Body of pancreas (tissue), 4 donors: ENCODE measurements at places on chromosomes 6 and 20. TPM values are rescaled to one million over a fixed set of nuclear protein-coding genes. Genes with fewer than 3 reads are reported as not detected.

- no peaks in the 10 kb centered on the region for H3K27me3 ChIP-seq
- H3K27ac ChIP-seq: no peak overlapping the region
- DNase-seq: no peak
- H3K4me3 ChIP-seq: no peak overlapping the region
- H3K4me1 ChIP-seq: no peaks in the 10 kb centered on the region
Measured at GRCh38 chr6:39614393-39614950, 110.7 kb downstream of the KIF6 start.

- DNase-seq: no peak
- H3K36me3 ChIP-seq: peaks cover 24% of the 10 kb centered on the region
- no peaks in the 10 kb centered on the region for H3K27me3 ChIP-seq
- H3K4me3 ChIP-seq: no peak overlapping the region
- H3K4me1 ChIP-seq: no peaks in the 10 kb centered on the region
Measured at GRCh38 chr6:89680150-89680549, 41.6 kb upstream of the LYRM2 start.

WFDC5 gene
- total RNA-seq: not detected

GRCh38 chr6:43013097-43013842, 476 bp downstream of the MEA1 start:
- no peaks in the 10 kb centered on the region for H3K27me3 ChIP-seq
- H3K4me3 ChIP-seq: peak overlapping the region; percentile 74

- H3K27ac ChIP-seq: no peak overlapping the region
- H3K36me3 ChIP-seq: no peaks in the 10 kb centered on the region
- H3K27me3 ChIP-seq: no peaks in the 10 kb centered on the region
- no peaks in the 10 kb centered on the region for H3K4me1 ChIP-seq
Measured at GRCh38 chr20:57573242-57573641, 12.3 kb downstream of the PCK1 start.

GRCh38 chr6:130129762-130130246, 92.9 kb downstream of the SAMD3 start:
- no peaks in the 10 kb centered on the region for H3K4me1 ChIP-seq
- DNase-seq: no peak
- H3K4me3 ChIP-seq: no peak overlapping the region
- H3K27ac ChIP-seq: no peak overlapping the region
- no peaks in the 10 kb centered on the region for H3K36me3 ChIP-seq
- H3K27me3 ChIP-seq: no peaks in the 10 kb centered on the region

DNA sequence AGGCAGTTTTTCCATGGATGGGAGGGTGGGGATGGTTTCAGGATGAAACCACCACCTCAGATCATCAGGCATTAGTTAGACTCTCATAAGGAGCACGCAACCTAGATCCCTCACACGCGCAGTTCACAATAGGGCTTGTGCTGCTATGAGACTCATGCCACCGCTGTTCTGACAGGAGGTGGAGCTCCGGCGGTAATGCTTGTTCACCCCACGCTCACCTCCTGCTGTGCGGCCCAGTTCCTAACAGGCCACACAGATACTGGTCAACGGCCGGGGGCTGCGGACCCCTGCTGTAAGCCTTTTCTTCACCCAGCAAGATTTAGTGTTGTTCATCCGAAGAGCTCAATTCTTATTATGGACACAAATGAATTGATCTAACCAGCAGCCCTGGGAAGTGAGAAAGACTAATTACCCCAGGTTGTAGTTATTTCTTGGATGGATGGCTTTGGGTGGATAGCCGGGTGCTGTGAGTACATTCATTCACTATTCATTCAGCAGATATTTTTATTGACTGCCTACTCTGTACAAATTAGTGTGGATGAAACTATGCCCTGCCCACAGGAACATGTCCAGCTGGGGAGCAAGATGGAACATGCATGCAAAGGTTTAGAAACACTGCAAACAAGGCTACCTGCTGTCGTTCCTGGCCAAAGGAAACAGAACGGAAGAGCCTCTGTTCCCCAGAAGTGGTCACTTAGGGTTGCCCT, 57.2 kb downstream of the RIOK1 start:
- no peaks in the 10 kb centered on the region for H3K36me3 ChIP-seq
- DNase-seq: no peak
- H3K27ac ChIP-seq: no peak overlapping the region
- no peak overlapping the region for H3K4me3 ChIP-seq
- H3K4me1 ChIP-seq: no peaks in the 10 kb centered on the region

- peak overlapping the region; percentile 98 for H3K27ac ChIP-seq
- peak overlapping the region; percentile 40 for H3K4me3 ChIP-seq
- peaks cover 38% of the 10 kb centered on the region for H3K4me1 ChIP-seq
Measured at GRCh38 chr6:69796073-69796641, 653 bp downstream of the LMBRD1 start.

DNA sequence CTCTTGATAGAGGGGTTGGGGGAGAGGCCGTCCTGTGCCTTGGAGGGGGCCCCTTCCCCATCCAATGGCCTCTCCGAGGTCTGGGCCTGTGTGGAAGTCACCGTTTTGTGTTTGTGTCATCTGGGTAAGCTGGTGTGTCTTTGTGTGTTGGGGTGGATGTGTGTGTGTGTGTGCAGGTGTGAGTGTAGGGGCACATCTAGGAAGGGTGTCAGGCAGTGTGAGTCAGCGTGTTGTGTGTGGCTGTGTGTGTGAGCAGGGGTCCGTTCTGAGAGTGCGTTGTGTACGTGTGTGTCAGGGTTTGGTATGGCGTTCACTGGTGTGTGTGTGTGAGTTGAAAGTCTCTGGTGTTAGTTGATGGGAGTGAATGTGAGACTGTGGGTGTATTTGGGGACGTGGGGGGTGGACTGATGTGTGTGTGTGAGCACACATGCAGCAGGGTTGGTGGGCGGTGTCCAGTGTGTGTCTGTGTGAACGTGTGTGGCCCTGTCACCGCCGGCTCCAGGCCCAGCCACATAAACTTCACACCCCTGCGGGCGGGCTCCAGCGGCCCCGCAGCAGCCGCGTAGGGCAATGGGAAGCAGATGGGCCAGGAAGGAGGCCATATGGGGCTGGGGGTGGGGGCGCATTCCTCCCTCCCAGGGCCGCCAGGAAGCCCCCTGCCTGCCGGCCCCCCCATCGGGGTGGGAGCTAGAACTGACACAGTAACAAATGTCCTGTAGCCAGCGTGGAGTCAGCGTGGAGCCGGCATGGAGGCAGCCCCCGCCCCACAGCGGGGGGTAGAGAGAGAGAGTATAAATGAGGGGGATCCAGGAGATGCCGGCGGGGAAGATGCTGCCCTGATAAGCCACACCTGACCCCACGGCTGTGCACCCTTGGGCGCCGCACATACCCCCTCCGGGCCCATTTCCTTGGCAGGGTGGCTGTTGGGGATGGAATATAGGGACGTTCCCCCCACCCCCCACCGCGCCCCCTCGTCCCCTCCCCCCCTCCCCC, 32.1 kb downstream of the SNAI1 start:
- no peaks in the 10 kb centered on the region for H3K27me3 ChIP-seq
- H3K4me3 ChIP-seq: no peak overlapping the region
- H3K27ac ChIP-seq: no peak overlapping the region
- DNase-seq: no peak
- H3K36me3 ChIP-seq: no peaks in the 10 kb centered on the region
- H3K4me1 ChIP-seq: no peaks in the 10 kb centered on the region

LSM2 gene
- total RNA-seq: 22.4 TPM

GRCh38 chr20:3663031-3663701, at the start of gene GFRA4:
TSS of gene GFRA4 (minus strand) at chr20:3663399. CDS start at chr20:3663399, 0 bp downstream.
- H3K36me3 ChIP-seq: no peaks in the 10 kb centered on the region
- no peak within 1 kb of the TSS for H3K27ac ChIP-seq
- no peak within 1 kb of the TSS for H3K4me3 ChIP-seq
- H3K4me1 ChIP-seq: peaks cover 10% of the 10 kb centered on the region

CLVS2 gene
- total RNA-seq: under 0.01 TPM

- H3K4me1 ChIP-seq: no peaks in the 10 kb centered on the region
- no peak overlapping the region for H3K27ac ChIP-seq
- no peak for DNase-seq
- H3K4me3 ChIP-seq: no peak overlapping the region
- no peaks in the 10 kb centered on the region for H3K36me3 ChIP-seq
- H3K27me3 ChIP-seq: no peaks in the 10 kb centered on the region
Measured at GRCh38 chr6:127606131-127606562, 29.2 kb downstream of the C6orf58 start.

DNA sequence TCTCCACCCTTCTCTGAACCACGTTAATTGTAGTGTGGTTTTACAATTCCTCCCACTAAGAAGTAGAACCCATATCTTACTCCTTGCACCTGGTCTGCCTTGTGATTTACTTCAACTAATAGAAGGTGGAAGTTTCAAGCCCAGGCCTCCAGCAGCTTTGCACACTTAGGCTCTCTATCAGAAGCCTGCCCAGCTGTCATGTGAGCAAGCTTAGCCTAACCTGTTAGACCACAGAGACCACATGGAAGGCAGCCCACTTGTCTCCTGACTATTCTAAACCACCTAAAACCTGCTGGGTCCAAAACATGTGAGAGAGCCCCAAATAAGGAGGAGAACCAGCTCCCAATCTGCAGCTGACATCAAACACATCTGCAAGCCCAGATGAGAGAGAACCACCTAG, 127.6 kb upstream of the BTBD3 start:
- no peak overlapping the region for H3K4me3 ChIP-seq
- H3K36me3 ChIP-seq: no peaks in the 10 kb centered on the region
- no peak overlapping the region for H3K27ac ChIP-seq
- no peaks in the 10 kb centered on the region for H3K4me1 ChIP-seq

DNA sequence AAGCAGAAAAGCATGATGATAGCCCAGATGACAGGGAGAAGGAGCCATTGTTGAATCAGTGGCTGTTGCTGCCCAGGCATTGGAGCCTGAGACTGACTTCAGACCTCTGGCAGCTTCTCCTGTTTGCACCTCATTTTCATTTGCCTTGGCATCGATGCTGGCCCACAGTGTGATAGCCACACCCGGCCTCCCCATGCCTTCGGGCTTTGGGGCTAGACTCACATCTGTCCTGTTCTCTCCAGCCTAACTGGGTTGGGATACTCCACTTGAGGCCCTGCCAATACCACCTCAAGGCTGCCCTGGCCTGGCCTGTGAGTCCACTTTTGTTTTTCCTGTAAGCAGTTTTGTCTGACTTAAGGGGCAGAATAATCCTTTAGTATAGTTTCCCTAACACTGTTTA, 140.4 kb downstream of the UST start:
- H3K27me3 ChIP-seq: no peaks in the 10 kb centered on the region
- peak; percentile 88 for DNase-seq
- no peaks in the 10 kb centered on the region for H3K36me3 ChIP-seq
- no peak overlapping the region for H3K4me3 ChIP-seq

DNA sequence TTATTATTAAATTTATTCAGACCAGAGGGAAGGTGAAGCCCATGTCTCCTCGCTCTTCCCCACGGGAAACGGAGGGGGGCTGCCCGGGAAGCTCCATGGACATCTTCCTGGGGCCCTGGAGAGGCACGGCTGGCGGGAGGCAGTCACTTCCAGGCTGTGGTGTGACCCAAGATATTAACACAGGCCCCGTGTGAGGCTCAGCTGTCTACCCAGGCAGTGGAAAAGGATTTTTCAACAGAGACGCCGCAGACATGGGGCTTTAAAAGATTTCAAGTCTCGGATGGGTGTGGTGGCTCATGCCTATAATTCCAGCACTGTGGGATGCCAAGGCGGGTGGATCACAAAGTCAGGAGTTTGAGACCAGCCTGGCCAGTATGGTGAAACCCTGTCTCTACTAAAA, 117.9 kb downstream of the ERMARD start:
- no peak overlapping the region for H3K27ac ChIP-seq
- H3K36me3 ChIP-seq: no peaks in the 10 kb centered on the region
- no peaks in the 10 kb centered on the region for H3K4me1 ChIP-seq
- no peak for DNase-seq
- H3K4me3 ChIP-seq: no peak overlapping the region

GRCh38 chr20:35730583-35731468, 11.2 kb downstream of the RBM39 start:
- H3K4me1 ChIP-seq: peaks cover 50% of the 10 kb centered on the region
- peaks cover 47% of the 10 kb centered on the region for H3K36me3 ChIP-seq
- DNase-seq: no peak
- no peak overlapping the region for H3K27ac ChIP-seq

DNA sequence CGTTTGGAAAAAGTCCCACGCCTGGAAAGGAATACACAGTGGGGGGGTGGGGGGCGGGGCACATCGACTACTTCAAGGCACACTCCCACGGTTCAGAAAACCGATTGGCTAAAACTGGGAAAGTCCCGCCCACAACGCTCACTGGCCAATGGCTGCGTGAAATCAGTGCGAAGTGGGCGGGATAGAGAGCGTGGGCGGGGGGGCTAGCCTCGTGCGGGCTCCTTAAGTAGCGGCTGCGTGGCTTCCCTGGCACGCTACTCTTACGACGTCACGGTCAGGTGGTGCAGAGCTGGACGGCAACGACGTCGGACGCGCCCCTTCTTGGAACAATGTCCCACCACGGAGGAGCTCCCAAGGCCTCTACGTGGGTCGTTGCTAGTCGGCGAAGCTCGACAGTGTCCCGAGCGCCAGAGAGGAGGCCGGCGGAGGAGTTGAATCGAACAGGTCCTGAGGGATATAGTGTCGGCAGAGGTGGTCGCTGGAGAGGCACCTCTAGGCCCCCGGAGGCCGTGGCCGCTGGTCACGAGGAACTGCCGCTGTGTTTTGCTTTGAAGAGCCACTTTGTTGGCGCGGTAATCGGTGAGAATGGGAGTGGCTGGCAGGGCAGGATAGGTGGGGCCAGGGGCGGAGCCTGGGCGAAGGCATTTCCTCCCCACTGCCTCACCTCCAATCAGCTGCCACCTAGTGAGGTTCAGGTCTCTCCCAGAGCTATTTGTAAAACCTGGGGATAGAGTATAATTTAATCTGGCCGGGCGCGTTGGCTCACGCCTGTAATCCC, at the start of gene DDX43:
Gene DDX43 (plus strand): TSS at position 252 of the 778 bp plus-strand sequence. CDS start 78 bp downstream, at position 330.
- no peaks in the 10 kb centered on the region for H3K4me1 ChIP-seq
- no peaks in the 10 kb centered on the region for H3K27me3 ChIP-seq
- H3K4me3 ChIP-seq: no peak within 1 kb of the TSS
